Activated effector memory CD4-positive, alpha-beta T cell treated with Interleukin-2 at 50 U/mL for 16 hours (primary cell): ENCODE measurements at places on chromosomes 1 and 21.

DNA sequence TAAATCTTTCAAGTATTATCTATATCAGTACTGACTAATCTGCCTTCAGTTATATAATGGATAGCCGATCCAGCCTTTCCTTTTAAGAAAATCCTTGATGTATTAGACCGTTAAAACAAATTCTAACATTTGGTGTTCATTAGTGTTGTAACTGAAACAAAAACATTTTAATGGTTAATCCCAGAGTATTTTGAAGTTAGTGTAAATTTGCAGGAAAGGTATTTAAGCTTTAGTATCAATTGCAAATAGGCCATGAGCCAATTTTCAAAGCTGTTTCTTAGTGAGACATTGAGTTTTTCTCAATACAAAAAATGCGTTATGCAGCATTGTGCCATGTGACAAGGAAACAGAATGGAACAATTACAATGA lies 29.6 kb downstream of the DISP1 start:
- no peak for DNase-seq

- DNase-seq: no peak
Observed at GRCh38 chr1:111992476-111992875, 3.0 kb upstream of the KCND3 start.

GRCh38 chr1:221804303-221804702 lies 62.4 kb upstream of the DUSP10 start:
- DNase-seq: no peak

GRCh38 chr1:109228167-109228566 lies 14.4 kb downstream of the SARS1 start:
- DNase-seq: no peak

GRCh38 chr21:42565886-42566523 lies 52.4 kb downstream of the SLC37A1 start:
- DNase-seq: no peak

- no peak for DNase-seq
Observed at GRCh38 chr1:175591083-175591743, 152.2 kb downstream of the TNR start.

DNA sequence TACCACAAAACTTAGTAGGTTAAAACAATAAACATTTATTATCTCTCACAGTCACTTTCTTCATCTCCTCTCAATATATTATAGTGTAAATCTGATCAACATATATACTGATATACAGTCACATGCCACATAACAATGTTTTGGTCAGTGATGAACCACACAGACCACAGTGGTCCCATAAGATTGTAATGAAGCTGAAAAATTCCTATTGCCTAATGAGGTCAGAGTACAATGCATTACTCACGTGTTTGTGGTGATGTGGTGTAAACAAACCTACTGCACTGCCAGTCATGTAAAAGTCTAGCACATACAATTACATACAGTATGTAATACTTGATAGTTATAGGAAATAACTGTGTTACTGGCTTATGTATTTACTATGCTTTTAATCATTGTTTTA lies 30.1 kb downstream of the OLFML3 start:
- DNase-seq: no peak

- no peak for DNase-seq
Observed at GRCh38 chr1:230306169-230306568, 120.0 kb downstream of the PGBD5 start.

DNA sequence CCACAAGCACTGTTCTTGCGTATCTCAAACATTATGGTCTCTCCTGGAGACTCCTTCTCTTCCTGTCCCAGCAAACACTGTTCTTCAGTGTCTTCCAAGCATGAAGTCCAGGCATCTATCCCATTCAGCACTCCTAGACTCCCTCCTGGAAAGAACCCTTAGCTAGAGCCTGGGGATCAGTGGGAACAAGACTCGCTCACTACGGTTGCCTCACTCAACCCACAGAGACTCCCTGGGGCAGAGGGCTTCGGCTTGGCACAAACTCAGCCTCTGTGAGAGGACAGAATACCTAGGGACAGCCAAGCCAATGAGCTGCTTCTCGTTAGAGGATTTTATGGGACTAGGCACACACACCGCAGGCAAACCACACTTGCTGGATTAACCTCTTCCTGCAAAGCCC lies 86.5 kb upstream of the IPO9 start:
- DNase-seq: no peak

DNA sequence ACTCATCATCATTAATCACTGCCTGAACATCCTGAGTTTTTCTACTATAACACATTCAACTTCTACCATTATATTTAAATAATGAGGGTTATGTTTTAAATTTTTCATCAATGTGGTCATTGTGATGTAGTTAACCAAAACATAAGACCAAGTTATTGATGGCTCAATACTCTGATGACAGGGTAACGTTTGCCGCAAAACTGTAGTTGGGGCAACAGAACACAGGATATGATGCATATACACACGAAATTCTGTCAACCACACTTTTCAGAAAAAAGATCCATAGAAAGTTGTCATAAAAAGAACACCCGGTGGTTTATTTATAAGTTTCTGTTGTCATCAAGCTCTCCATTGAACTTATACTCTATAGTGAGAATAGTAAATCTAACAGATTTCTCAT lies 121.7 kb upstream of the COL11A1 start:
- DNase-seq: no peak

GRCh38 chr1:161223805-161224694 lies 622 bp upstream of the APOA2 start:
- no peak for DNase-seq

DNA sequence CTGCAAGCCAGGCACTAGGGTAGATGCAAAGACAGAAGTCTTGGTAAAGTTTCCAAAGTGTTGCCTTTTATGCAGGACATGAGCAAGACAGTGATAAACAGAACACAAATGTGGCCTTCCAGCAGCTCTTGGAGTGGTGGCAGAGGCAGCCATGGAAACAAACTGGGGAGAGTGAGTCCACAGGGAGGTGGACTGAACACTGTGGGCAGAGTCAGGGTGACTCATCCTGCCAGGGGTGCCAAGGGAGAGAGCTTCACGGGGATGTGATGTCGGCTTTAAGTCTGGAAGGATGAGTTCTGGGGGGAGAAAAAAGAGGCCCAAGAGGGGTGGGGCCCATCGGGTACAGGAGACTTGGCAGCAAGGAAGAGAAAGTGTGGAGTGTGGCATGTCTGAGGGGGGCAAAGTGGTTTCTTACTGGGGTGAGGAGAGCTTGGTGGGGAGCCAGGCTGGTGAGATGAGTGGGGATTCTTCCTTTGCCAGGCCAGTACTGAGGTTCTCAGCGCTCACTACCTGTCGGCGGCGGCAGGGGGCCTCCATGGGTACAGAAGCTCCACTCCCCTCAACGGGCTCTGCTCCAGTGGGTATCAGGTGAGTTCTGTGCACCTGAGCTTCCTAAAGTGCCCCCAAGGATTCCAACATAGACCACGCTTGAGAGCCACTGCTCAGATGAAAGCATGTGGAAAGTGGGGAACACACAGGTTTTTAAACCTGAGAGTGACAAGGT lies 41.8 kb downstream of the KIAA0040 start:
- DNase-seq: no peak

DNA sequence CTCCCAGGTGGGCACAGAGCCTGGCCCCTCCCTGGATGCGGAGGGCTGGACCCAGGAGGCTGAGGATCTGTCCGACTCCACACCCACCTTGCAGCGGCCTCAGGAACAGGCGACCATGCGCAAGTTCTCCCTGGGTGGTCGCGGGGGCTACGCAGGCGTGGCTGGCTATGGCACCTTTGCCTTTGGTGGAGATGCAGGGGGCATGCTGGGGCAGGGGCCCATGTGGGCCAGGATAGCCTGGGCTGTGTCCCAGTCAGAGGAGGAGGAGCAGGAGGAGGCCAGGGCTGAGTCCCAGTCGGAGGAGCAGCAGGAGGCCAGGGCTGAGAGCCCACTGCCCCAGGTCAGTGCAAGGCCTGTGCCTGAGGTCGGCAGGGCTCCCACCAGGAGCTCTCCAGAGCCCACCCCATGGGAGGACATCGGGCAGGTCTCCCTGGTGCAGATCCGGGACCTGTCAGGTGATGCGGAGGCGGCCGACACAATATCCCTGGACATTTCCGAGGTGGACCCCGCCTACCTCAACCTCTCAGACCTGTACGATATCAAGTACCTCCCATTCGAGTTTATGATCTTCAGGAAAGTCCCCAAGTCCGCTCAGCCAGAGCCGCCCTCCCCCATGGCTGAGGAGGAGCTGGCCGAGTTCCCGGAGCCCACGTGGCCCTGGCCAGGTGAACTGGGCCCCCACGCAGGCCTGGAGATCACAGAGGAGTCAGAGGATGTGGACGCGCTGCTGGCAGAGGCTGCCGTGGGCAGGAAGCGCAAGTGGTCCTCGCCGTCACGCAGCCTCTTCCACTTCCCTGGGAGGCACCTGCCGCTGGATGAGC lies 34.2 kb downstream of the TRIM11 start:
- DNase-seq: no peak

- DNase-seq: no peak
Observed at GRCh38 chr1:155744711-155745283, 55.9 kb downstream of the DAP3 start.

DNA sequence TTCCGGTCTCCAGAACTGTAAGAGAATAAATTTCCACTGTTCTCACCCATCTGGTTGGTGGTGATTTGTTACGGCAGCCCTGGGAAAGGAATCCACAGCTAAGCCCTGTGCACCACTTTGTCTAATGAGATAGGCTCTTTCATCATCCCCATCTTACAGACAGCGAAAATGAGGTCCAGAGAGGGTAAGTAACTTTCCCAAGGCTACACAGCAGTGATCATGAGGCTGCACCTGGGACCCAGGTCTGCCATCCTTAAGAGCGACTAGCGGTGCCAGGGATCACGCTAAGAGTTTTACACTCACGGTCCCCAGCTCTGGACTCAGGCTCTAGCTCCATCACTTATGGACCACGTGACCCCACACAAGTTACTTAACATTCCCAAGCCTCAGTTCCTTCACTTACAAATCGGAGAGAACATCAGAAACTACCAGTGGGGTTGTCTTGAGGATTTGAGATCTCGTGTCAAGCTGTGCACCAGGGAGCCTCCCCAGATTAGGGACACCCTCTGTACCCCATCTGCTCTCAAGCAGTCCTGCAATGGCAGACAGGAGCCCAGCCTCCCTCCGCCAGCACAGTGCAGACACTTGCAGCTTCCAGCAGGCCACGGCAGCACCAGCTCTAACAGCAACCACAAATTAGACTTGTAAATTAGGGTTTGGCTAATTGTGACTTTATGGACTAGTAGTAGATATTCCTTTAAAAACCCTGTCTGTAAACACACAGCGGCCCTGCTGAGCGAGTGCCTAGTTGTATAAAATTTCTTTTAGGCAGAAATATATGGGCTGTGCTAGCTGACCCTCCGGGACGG lies 87.3 kb downstream of the DISP3 start:
- DNase-seq: no peak

- no peak for DNase-seq
Observed at GRCh38 chr1:205274041-205274691, 46.4 kb downstream of the TMCC2 start.

- DNase-seq: no peak
Observed at GRCh38 chr1:231442735-231443134, 20.6 kb upstream of the EGLN1 start.

- no peak for DNase-seq
Observed at GRCh38 chr1:44820328-44821239, 12.3 kb downstream of the BTBD19 start.

DNA sequence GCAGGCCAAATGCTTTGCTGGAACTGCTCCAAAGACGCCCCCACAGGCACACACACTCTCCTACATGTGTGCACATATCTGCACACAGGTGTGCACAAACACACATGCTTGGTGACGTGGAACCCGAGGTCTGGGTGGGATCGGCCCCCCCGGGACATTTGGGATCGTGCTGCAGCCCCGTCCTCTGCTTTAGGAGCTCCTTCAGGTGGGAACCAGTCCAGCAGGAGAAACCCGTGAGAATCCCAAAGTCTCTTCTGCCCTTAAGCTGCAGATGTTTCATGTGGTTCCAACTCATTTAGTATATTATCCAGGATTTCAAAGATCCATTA lies 38.6 kb downstream of the UBE2G2 start:
- DNase-seq: no peak

DNA sequence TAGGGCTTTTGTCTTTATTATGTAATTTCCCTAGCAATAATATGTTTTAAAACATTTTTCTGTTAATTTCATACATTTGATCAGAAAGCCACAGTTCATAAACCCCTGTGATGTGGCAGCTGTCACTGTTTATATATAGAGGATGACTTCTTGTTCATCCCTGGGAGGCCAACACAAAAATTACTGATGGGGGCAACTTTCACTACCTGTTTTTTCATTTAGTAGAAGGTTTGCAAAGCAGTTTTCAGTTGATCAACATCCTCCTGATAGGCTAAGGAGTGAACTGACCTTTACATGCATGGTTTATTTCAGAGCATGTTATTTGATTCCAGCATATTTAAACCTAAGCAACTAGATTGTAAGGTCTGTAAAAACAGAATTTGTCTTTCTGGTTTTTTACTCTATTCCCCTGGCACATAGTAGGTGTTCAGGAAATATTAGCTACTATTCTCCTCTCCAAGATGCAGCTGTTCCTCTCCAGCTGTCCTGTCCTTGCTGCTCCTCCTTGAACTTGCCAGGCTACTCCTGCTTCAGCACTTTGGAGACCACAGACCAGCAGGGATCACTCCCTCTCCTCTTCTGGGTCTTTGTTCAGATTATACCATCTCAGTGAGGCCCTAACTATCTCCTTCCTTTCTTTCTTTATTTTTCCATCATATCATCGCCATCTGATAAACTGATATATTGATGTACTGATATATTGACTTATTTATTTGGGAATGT lies 54.7 kb downstream of the ROR1 start:
- DNase-seq: no peak

DNA sequence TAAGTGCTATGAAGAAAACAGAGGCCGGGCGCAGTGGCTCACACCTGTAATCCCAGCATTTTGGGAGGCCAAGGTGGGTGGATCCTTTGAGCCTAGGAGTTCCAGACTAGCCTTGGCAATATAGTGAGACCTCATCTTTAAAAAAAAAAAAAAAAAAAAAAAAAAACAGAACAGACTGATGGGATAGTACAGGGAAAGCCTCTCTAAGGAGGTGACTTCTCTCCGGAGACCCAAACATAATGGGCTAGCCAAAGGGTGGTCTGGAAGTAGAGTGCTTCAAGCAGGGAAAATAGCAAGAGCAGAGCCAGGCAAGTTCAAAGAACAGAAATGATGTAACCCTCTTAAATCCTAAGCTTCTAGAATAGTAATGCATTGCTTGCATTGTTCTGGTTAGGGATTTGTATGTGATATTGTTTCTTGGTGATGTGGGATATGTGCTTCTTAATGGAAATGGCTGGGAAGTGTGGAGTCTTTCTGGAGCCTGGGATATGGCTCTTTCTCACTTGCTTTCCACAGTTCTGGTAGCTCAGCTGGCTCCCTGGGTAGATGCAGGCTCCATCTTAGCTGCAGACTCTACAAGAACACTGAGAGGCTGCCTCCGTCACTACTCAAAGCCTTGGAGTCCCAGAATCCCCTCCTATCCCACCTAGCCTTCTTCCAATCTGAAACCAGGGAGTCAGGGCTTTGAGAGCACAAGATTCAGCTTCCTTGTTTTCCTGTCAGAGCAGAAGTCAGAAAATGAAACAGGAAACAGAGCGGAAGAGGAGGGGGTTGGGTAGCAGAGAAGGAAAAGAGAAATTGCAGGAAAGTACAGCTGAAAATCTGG lies 1.9 kb upstream of the PIGV start:
- no peak for DNase-seq

- no peak for DNase-seq
Observed at GRCh38 chr1:225318706-225319575, 108.9 kb downstream of the LBR start.
